NCI-H2081 (cell line): ENCODE measurements at places on chromosomes 6 and 20.

GRCh38 chr20:47125758-47126591 is 230.5 kb downstream of the ZMYND8 start:
- DNase-seq, result peak; percentile 24

DNA sequence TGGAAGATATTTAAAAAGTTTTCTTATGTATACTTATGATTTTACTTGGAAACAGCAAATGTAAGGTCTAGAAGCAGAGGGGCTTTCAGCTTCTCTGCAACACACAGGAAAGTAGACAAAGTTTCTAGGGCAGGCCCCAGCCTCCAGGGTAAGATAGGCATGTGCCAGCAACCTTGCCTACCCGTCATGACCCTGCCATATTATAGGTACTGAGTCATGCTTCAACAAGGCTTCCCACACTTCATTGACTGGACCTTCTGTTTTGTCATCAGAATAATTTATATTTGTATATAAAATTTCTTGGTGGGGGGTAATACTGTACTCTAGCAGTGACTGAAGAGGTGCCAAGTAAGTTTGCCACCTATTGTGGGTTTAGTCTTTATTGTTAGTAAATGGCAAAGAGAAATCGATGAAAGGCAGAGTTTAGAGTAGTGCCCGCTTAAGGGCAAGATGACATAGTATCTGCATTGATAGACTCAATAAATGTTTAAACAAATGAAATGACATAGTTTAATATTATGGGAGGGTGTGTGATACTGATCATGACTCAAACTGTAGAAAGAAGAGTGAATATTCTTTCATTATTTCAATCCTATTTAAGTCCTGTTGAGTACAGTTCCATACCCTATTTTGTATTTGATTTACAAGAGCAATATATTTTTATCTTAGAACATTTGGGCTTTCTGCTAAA is 95.6 kb downstream of the JARID2 start:
- no peak for DNase-seq

- DNase-seq, result no peak
Measured at GRCh38 chr20:44073675-44074071, 113.3 kb downstream of the JPH2 start.

DNA sequence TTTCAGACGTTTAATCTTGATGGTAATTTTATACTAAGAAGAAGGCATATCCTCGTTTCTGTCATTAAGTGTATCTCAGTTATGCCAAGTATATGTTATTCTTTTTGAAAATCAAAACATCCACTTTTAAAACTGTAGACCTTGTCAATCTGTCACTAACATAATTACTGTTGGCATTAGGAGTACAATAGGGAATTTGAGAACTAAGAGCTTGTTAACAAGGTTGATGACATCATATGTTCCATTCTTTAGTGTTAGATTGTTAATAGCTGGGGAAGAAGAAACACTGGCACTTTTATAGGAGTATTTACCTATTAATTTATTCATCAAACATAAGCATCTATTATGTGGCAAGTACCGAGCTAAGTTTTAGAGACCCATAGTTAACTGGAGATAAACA is 76.2 kb downstream of the MAP3K4 start:
- peak; percentile 56 for DNase-seq

- DNase-seq, result no peak
Measured at GRCh38 chr6:26404546-26404945, 2.5 kb downstream of the BTN3A1 start.

GRCh38 chr6:34284563-34285447 is 36.0 kb upstream of the SMIM29 start:
- DNase-seq, result no peak

DNA sequence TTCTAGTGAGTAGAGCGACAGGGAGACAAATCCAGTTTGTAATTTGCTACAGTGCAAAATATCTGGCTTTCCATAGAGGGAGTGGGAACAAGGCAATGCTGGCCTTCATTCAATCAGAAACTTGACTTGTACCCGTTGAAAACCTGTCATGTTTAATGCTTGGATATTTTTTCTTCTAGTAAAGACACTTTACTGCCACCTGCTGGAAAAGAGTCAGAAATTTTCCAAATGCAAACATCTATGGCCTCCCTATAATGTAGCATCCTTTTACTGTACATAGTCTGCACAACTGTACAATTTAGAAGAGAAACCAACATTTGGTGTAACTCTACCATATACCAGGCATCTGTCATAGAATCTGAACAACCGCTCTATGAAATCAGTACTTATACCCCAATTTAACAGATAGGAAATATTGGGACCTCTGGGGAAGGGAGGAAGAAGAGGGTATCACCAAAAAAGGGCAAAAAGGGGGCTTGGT is 16.7 kb upstream of the TBC1D20 start:
- peak; percentile 59 for DNase-seq

DNA sequence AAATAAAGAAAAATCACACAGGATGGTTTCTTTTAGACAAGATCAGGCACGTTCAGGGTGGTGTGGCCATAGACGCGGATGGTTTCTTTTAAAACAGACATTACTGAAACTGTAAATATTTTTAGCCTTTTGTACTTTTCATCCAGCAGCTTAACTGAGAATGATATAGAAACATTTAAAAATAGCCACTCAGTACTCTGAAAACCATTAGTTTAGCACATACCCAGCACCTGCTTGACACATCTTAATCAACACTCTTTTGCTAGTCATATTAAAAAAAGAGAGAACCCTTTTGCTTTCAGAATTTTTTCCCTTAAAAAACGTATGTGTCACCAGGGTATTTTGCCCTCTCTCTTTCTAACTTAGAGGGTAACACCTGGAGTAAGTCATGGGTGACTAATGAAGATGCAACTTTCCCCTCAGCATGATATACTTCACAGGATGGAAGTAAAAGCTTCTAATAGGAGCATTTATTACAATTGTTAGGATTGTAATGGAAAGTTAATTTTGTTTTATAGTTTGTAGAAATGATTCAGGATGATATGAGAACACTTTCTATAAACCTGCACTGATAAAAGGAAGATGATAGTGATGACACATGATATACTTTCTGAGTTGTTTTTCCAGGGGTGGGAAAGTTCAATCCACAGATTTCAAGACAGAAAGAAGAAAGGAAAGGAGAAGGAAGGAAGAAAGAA is 45.2 kb downstream of the BACH2 start:
- no peak for DNase-seq

GRCh38 chr6:156996265-156996664 is 219.1 kb downstream of the ARID1B start:
- no peak for DNase-seq

GRCh38 chr20:25623736-25624499 is at the start of gene NANP:
Gene NANP (minus strand): TSS chr20:25624014. CDS start chr20:25623948, 66 bp downstream.
- peak; percentile 97 for DNase-seq
